ENCODE measurements at places on chromosomes 1 and 21.

DNA sequence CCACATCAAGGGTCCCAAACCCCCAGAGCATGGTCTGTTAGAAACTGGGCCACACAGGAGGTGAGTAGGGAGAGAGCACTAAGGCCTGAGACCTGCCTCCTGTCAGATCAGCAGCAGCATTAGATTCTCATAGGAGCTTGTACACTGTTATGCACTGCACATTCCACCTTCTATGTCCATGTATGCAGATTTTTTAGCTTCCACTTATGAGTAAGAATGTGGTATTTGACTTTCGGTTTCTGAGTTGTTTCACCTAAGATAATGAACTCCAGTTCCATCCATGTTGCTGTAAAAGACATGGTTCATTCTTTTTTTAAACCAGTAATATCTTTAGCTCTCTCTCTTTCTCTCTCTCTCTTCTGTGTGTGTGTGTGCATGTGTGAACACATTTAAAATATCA, 663 bp upstream of the GBP6 start:
- peak; percentile 22 for DNase-seq

- no peak for DNase-seq
Observed at GRCh38 chr1:38958967-38959366, 17.3 kb upstream of the RHBDL2 start.

GRCh38 chr1:227010645-227011044, 70.6 kb downstream of the COQ8A start:
- no peak for DNase-seq

GRCh38 chr1:188497020-188497419, 1668.3 kb downstream of the PLA2G4A start:
- no peak for DNase-seq

- no peak for DNase-seq
Observed at GRCh38 chr21:30482130-30482529, 2.0 kb upstream of the KRTAP19-1 start.

DNA sequence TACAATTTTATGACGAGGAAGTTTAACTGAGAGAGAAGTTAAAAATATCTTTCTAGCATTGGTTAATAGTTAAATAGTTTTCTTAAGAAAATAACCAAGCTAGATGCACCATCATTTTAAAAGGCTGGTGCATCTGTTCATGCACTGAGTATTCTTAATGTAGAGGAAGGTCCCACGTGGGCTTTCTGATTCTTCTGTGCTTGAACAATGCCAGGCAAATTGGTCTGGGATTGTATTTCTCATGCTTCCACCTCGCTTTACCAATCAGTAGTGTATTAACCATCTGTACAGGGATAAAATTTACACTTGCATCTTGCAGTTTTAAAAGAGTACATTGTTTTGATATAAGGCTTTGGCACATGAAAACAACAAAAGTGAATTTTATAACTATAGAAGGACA, 47.4 kb upstream of the MTF2 start:
- no peak for DNase-seq

DNA sequence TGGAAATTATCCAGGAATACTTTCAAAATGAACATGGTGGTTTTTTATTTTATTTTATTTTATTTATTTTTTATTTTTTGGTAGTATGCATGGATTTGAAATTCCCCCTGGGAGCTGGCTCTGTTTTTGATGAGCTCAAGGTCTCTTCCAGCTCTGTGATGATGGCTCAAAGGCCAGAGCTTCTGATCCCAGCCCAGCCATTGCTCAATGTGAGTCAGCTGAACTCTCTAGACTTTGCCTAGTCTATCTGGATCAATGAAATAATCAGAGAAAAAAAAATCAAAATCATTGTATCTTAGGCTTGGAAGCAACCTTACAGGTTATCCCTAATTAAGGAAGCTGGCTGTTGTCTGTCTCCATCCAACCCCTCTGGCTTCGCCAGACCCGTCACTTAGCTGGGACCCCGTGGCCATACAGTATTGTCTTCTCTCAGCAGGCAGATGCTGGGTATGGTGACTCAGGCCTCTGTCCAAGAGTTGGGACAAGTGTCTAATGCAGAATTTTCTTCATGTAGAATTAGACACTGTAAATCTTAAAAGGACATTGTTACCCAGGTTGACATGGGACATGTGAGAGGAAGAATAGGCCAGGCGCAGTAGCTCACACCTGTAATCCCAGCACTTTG, 90.2 kb upstream of the LPGAT1 start:
- DNase-seq = no peak

DNA sequence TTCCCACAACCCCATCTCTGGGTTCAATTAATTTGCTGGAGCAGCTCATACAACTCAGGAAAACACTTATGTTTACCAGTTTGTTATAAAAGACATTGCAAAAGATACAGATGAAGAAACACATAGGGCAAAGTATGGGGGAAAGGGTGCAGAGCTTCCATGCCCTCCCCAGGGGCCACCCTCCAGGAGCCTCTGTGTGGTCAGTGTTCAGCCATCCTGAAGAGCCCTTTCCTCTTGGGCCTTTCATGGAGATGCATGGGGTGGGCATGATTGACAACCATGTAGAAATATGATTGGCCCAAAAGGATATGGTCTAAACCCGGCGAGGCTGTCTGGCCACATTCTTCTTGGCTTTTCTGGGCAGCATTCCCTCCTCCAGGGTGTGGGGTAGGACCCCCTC, 56.8 kb upstream of the PDE9A start:
- DNase-seq = no peak

- peak; percentile 62 for DNase-seq
Observed at GRCh38 chr21:28636752-28637691, 355.7 kb downstream of the LTN1 start.

- DNase-seq = no peak
Observed at GRCh38 chr1:209155546-209155945, 428.0 kb upstream of the CAMK1G start.

DNA sequence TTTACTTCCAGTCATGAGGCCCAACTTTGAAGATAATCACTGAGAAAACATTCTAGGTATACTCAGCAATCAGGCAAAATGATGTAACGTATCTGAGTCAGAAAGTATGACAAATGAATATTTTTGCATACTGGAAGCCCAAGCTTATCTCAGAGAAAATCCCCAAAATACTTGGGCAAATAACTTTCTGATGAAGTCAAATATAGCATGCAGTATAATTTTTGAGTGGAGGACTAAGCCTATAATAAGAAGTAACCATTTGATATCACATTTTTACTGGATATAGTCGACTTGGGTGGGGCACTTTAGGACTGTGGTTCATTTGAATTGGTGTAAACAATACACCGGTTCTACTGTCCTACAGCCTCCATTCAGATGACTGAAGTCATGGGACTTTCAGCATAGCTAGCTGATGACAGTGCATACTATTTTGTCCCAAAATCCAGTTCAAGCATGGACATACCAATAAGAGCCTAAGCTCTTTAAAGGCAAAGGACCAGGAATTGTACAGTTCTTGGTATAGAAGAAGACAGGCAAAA, 2.3 kb upstream of the GADD45A start:
- no peak for DNase-seq

DNA sequence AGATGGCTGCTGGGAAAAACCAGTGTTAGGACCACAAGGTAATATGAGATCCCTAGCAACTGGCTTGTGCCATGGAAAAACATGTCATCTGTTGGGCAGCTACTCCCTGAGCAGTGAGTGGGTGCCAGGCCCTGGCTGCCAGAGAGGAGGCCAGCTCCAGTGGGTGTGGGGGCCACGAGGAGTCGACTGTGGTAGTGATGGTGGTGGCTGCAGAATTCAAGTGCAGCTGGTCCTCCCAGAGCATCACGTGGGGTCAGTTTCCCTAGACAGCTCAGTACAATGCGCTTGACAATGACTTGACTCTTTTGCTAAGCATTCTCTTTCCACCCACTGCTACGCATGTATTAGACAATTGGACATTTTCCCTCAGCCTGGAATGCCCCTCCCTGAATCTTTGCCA, 14.5 kb upstream of the CDC42 start:
- no peak for DNase-seq
